ENCODE measurements at places on chromosomes 3 and 15.

DNA sequence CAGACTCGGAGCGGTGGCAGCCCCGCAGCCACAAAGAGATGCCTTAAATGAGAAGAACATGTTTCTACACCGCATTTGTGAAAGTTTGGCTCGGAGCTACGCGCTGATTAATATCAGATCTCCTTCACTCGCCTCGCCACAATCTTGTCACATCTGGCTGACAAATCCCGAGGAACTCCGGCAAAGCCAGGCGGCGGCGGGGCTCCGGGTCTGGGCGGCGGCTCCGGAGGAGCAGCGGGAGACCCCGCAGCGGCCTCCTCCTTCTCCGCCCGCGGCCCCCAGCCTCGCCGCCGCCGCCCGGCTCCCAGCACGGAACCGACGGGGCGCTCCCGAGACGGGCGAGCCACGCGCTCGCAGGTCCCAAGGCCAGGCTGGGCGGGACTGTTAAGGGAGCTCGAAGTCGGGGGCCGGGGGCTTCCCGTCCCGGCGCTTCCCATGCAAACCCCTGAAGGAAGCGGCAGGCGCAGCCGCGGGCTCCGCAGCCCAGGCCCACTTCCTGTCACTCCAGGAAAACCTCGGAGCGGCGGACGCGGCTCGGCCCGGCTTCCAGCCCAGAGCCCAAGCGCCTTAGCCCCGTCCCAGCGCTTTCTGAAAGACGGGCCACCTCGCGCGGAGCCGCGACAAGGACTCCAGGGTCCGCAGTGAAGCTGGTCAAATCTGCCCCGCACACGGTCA, 1.2 kb downstream of the BNC1 start:
- DNase-seq: no peak

- DNase-seq: no peak
Observed at GRCh38 chr3:186760141-186760833, 23.1 kb upstream of the EIF4A2 start.

DNA sequence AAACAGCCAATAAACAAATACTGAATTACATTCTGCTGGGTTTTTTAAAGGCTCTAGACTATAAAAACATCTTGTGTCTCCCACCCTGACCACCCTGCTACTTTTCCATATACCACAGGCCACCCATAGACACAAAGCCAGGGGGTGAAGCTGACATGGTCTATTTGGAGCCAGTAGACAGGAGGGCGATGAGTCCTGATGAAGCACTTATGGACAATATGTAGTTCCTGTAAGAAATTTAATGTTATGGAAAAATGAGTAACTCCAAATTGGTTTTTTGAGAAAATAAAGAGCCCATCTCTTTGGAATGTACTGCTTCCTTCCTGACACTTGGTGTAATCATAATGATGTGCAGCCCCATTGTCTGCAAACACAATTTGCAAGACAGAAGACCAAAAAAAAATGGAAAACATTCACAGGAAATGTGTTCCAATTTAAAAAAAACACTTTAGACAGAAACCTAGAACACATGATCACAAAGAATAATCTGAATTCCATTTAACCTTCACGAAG, 11.8 kb downstream of the SSR3 start:
- DNase-seq: no peak

DNA sequence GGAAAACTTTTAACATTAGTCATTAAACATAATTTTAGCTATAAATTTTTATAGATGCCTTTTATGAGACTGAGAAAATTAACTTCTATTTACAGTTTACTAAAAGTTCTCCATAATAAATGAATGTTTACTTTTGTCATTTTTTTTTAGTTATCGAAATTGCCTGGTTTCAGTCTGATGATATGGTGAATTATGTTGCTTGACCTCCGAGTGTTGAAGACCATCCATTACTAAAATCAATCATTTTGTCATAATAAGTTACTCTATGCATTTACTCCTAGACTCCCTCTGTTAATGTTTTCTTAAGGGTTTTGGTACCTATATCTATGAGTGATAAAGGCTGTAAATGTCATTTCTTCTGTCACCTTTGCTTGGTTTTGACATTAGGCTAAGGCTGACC, 516.0 kb upstream of the ROBO1 start:
- no peak for DNase-seq

GRCh38 chr3:49244581-49245205, 32.3 kb downstream of the C3orf62 start:
- no peak for DNase-seq

DNA sequence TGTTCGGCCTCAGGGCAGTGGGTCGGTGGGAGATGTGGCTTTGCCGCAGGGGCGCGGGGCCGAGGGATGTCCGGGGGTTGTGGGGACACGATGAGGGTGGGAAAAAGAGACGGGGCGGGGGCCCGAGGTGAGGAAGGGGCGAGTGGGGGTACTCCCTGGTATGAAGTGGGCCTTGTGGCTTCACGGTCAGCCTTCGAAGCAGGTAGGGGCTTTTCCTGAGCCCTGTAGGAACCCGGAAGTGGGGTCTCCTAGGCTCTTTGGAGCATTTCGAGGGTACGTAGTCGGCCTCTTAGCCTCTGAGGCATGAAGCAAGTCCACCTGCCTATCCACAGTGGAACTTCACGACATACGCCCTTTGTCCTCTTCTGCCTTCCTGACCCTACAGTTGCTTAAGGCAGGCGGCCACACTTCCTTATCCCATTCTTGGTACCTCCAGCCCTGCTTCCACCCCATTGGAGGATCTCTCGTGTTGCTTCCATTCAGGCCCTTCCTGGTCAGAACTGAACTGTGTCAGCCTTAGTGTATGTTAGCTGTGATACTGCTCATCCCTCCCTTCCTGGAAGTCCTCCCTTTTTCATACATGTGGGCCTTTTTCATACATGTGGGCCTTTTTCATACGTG, 389 bp downstream of the ARPC4 start:
- DNase-seq: no peak

- DNase-seq: no peak
Observed at GRCh38 chr15:43239732-43240491, 19.1 kb upstream of the EPB42 start.

GRCh38 chr3:41863024-41863423, 98.9 kb downstream of the ULK4 start:
- no peak for DNase-seq

DNA sequence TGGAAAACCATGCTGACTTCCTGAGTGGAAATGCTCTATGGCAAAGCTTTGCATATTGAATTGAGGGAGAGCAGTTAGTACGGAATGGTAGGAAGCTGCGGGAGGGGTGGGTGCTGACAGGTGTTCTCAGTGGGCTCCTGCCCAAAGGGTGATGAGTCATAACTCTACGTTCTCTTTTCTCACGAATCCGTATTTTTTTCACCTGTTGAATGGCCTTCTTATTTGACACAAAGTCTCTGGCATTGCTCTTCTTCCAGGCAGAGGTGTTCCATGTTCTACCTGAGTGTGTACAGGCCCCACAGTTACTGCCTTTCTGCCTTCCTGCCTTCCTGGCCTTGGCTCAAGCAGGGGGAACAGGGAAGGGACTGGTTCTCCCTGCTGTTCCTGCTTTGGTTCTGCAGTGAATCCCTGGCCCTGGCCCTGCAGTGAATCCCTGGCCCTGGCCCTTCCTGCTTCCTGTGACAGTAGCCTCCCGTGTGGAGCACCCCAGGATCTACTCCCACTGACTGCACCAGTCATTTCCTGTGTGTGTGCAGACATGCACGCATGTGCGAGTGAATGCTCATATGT, 31.9 kb downstream of the TRAK1 start:
- DNase-seq: no peak

GRCh38 chr3:119420196-119420595, 43.2 kb downstream of the TMEM39A start:
- no peak for DNase-seq

GRCh38 chr3:73558727-73559075, 66.0 kb downstream of the PDZRN3 start:
- no peak for DNase-seq

GRCh38 chr3:146314871-146315270, 64.0 kb upstream of the PLSCR4 start:
- DNase-seq: no peak

DNA sequence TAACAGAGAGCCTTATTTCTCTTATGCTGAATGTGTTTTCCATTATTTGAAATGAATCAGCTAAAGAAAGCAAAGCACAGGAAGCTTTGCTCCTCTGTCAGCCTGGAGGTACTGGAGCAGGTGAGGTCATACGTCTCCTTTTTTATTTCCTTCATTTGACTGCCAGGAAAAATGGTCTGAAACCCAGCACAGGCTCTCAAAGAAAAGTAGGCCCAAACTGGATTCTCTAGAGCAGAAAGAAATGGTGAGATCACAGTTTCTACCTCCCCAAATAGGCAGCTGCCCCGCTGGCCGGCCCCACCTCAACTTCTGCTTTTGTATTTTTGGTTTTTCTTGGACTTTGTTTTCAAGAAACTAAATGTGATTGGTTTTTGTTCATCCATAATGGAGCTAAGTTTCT, 95.1 kb downstream of the RPL39L start:
- no peak for DNase-seq

DNA sequence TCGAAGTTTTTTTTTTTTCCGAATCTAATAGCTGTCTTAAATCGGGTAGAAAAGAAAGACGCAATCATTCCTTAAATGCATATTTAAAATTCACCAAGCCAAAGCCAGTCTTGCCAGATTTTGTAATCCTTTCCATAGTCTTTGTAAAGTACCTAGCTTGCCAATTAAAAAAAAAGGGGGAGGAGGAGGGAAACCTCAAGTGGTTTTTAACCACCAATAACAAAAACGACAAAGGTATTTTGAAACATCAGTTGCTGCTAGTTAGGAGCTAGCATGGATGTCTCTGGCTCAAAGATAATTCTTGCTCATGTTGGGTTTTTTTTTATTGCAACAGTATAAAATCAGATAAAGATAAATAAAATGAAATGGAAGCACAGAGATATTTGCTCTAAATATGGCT, 187.9 kb downstream of the MECOM start:
- no peak for DNase-seq

DNA sequence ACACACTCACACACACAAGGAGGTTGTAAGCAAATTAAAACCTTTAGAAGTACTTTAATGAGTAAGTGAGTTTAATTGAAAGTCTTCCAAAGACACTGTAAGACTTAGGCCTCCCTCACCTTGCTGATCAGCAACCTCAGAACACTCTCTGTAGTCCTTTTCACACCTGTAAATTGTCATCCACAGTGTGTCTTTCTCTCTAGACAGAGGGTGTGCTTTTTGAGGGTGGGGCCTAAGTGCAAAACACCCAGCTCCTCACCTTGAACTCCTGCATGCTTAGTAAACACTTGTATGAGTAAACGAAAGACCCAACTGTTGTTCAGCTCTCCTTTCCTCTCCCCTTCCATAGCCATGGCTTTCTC, 183.2 kb upstream of the IL12A start:
- DNase-seq: no peak

GRCh38 chr3:14698601-14699244, 23.8 kb downstream of the C3orf20 start:
- DNase-seq: no peak

DNA sequence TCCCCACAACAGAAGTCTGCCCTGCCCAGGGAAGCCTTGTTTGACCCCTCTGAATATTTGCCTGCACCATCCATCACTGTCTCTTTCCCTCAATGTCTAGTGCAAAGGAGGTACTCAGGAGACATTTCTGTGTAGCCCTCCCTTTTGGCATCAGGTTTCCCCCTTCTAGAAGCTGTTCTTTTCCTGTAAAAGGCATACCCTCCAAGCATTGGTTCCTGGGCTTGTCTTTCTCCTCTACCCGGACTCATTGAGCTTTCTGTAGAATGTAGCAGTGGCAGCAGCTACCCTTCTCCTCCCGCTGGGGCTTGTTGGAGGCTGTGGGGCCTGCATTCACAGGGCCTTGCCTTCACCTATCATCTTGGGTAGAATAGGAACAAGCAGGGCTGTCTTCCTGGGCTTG, 63.5 kb downstream of the CTDSPL start:
- no peak for DNase-seq

DNA sequence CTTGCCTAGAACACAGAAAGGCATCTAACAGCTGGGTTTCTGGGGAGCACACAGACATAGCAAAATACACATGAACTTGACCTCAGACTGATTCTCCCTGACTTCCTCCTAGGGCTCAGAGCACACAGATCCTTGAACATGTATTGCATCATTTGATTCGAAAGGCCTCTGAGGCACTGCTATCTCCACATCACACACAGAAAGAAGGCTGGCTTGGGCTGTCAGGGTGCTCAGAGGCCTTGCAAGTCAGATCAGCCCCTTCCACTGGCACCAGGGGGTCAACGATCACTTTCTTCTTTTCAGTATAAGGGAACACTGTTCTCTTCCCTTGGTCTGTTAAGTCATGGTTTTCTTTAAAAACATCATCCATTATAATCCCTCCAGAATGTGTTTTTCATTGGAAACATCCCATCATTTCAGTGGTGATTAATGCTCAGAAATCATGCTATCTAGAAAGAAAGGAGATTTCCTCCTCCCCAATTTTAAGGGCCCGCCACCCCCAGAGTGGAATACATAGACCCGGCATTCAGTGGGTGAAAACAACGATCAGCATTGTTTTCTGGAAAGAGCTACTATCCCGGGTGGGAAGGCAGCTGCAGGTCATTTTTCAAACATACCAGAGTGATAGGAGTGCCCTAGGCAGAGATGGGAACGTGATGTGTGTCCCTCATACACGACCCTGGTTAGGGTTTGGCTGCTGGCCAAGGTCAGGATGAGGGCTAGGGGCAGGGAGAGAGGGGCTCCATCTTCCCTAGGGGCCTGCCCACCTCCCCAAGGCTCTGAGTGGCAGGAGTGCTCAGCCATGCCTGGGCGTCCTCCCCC, 253.3 kb upstream of the LYSMD4 start:
- no peak for DNase-seq

All from NCI-H774 (cell line).